ENCODE measurements at places on chromosomes 3 and 15. TPM values are rescaled to one million over a fixed set of nuclear protein-coding genes. Genes with fewer than 3 reads are reported as not detected.

Gene CPB1
- 1.4 TPM for total RNA-seq

DNA sequence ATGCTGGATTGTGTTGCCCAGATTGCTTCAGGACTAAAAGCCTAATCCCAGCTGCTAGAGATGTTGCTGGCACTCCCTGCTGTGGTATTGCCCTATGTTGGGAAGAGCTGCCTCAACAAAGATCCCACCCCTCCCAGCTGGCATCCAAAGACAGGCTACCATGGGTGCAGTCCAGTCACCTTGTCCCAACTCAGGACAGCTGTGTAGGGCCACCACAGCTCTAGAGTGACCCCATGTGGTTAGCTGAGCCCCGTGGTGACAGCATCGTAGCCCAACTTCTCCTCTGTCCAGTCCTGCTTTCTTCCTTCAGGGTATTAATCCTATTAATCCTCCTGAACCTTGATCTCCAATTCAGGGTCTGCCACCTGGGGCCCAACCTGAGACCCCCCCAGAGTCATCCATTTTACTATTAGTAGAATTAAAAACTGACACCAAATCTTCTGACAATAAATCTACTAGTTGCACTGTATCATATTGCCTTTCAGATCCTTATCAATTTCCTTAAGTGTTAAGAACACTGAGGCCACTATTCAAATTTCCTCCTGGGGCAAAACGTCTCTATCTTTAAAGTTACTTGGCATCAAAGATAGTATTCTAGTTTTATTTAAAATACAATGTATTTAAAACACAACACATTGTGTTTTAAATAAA is 83.5 kb downstream of the AQP9 start:
- DNase-seq: peak; percentile 41

DNA sequence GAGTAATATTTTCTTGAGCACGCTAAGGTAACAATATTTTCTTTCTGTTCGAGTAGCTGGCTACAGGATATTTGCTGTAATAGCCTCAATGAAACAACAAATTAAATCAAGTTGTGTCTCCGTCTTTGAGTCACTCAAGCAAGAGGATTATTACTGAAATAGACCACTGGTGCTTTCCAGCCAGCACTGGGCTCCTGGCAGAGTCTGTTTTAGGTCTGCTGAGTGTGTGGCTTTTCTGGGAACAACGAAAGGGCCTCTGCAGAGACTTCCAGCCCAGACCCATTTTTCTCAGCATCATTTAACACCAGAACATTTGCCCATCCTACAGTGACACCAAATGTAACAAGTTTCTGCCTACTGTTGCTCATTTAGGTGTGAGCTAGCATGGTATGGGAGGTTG is 652.9 kb downstream of the MAGI1 start:
- no peak for DNase-seq

DNA sequence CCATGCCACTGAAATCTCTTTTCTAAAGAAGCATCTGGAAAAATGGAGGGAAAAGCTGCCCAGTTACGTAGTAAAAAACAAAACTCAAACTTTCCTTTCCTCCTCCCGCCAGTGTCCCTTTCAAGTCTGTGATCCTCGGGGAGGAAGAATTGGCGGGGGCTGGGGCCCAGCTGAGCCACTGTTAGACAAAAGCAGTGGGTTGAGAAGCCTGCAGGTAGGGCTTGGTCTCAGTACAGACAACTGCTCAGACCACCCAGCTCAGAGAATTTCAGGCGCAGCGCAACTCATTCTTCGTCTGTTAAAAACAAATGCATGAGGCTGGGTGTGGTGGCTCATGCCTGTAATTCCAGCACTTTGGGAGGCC is 117.1 kb downstream of the MYLK start:
- no peak for DNase-seq

DNA sequence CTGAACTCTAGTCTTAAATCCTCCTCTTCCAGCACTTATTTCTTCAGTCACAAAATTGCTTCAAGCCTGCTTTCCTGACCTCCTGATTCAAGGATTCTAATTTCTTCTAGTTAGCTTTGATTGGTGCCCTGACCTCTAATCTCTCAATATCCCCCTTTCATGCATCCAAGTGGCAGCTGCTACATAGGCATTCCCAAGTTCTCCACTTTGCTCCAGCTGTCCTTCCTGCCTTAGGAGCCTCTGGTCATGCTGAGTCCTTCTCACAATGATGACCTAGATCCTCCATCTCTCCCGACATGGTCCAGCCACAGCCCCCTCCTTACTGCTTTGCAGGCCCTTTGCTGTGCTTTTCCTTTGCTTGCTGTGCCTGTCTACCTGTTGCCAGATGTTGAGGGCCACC is 347.8 kb upstream of the C2CD4B start:
- no peak for DNase-seq

- DNase-seq: no peak
Measured at GRCh38 chr3:141123677-141124410, 72.7 kb downstream of the SPSB4 start.

DNA sequence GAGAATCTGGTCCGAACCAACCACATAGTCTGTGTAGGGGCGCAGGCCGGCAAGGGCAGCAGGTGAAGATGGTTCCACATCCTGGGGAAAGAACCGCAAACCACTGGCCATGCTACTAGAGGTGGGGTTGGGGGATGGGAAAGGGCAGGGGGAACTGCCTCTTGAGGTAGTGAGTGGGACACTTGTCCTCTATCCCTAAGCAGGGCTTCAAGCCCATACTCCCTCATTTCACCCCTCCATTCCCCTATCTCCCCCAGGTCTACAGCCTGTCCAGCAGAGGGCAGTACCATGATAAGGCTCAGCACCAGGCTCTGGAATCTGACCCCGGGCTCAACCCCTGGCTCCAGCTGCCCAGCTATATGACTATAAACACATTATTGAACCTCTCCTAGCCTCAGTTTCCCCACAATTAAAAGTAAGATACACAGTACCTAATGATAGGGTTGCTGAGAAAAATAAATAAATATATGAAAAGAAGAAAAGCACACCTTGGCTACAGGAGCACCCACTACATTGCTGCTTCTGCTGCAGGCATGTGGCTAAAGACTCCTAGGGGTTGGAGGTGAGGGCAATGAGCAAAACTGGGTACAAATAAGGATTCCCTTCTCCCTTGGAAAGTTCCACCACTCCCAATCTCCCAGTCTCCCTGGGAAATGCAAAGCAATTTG is 6.3 kb downstream of the GORASP1 start:
- DNase-seq: no peak

Gene THPO
- total RNA-seq: 0.71 TPM

DNA sequence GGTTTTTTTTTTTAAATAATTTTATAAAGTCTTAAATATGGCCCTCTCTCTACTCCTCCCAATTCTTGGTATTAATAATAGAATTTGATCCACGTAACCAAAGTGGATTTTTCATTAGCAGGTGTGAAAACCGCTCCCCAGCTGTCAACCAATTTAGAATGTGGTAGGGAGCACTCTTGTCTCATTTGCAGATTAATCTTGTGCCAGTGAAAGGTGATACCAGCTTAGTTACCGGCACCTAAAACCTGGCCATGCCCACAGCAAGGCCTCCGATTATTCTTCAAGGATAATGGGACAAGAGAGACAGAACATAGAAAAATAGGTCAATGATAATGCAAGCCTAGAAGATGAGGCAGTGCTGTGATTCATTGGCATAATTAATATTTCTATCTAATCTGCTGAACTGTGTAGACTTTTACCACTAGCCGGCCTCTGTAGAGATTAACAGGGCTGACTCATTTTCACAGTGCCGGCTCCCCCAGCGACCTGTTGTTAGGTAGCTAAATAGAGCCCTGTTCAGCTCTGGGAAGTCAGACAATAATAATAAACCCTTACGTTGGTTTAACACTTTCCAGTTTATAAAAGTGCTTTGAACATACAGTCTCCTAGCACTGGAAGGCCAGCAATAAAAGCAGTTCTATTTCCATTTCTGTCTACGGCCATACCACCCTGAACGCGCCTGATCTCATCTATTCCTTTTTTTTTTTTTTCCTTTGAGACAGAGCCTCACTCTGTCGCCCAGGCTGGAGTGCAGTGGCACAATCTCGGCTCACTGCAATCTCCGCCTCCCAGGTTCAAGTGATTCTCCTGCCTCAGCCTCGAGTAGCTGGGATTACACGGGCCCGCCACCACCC is 102.9 kb downstream of the SHQ1 start:
- no peak for DNase-seq

- DNase-seq: no peak
Measured at GRCh38 chr3:14298442-14298841, 104.0 kb upstream of the SLC6A6 start.

Gene PROS1
- 14.3 TPM for total RNA-seq

Gene TGM5
- 2.1 TPM for total RNA-seq

- no peak for DNase-seq
Measured at GRCh38 chr3:40869939-40870338, 329.4 kb upstream of the CTNNB1 start.

Gene ERICH6
- total RNA-seq: 9.7 TPM

Gene NXPE3
- total RNA-seq: 11.7 TPM

Gene NR2F2
- 38.2 TPM for total RNA-seq

DNA sequence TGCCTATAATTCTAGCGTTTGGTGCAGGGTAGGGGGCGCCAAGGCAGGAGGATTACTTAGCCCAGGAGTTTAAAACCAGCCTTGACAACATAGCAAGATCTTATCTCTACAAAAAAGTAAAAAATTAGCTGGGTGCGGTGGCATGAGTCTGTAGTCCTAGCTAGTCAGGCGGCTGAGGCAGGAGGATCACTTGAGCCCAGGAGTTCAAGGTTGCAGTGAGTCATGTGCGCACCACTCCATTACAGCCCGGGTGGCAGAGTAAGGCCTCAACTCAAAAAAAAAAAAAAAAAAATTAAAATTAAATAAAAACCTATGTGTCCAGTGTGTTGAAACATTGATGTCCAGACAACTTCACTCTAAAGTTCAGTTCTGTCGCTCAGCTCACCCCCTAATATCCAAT is 78.2 kb upstream of the SOX2 start:
- DNase-seq: no peak

DNA sequence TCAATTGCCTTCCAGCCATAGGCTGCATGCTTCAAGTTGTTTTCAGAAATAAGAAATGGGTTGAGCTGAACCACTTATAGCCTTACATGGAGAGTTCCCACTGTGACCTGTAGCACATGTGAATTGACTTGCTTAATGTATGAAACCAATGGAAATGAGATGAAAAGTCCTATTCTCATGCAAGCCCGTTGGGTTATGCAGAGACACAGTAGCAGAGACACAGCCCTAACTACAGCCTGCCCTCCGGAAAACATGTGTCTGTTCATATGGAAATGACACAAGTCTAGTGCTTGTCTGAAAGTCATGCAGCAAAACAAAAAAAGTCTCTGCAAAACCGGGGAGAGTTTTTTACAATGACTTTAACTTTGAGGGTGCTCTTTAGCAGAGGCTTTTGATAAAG is 14.5 kb downstream of the HIGD2B start:
- DNase-seq: no peak

Gene VGLL3
- 27.6 TPM for total RNA-seq

Measured in testis (tissue), 5 donors.